ENCODE measurements at places on chromosomes 12 and 14.

DNA sequence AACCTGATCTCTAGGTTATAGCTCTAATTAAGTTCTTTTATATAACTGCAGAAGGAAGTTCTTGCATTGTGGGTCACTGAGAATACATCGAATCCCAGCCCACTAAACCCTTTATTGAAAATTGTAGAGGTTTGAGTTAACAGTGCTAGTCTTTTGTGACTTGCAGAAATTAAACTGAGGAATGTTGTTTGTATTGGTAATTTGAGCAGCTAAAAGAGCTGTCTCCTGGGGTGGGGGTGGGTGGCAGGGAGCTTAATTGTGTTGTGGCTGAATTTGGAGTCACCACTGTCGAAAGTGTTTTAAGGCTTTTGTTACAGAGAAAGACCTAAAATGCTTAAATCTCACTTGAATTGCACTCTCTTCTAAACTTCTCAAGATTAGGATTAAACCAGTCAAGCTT, 3.2 kb upstream of the COX8C start:
- no peak for DNase-seq

GRCh38 chr12:8513256-8513655, at the start of gene CLEC4D:
Gene CLEC4D, plus strand, starts transcription at chr12:8513503. Its CDS starts 230 bp downstream, at chr12:8513733.
- DNase-seq = no peak

GRCh38 chr14:67269298-67270060, 28.2 kb downstream of the PALS1 start:
- no peak for DNase-seq

- no peak for DNase-seq
Observed at GRCh38 chr12:85266356-85266755, 13.7 kb upstream of the ALX1 start.

GRCh38 chr12:6810758-6811157, 10.9 kb upstream of the GPR162 start:
- no peak for DNase-seq

DNA sequence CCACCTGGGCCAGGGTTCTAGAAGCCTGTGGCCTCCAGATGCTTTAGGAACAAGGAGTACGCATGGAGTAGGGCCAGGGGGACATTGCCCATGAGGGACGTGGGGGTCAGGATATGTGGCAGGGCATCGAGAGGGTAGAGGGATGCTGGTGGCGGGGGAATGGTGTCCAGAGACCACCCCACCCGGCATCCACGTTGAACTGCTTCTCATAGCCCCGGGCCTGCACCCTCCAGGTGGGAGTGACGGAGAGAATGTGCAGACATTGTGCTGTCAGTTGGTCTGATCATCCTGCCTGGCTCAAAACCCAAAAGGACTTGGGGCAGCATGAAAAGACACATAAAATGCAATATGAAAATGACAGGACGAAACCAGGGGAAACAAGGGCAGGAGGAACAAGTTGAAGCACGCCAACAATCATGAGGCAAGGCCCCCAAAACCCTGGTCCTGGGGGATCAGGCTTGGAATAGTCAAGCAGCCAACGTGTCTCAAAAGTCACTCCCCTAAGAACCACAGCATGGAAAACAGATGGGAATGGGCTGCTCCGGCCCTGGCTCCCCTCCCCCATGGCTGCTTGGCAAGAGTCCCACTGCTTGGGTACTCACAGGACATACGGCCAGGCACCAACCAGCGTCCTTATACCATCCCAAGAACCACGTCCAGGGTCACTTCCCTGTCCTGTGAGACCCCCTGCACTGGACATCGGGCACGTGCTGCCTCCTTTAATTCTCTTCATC, 117.9 kb downstream of the DICER1 start:
- no peak for DNase-seq

DNA sequence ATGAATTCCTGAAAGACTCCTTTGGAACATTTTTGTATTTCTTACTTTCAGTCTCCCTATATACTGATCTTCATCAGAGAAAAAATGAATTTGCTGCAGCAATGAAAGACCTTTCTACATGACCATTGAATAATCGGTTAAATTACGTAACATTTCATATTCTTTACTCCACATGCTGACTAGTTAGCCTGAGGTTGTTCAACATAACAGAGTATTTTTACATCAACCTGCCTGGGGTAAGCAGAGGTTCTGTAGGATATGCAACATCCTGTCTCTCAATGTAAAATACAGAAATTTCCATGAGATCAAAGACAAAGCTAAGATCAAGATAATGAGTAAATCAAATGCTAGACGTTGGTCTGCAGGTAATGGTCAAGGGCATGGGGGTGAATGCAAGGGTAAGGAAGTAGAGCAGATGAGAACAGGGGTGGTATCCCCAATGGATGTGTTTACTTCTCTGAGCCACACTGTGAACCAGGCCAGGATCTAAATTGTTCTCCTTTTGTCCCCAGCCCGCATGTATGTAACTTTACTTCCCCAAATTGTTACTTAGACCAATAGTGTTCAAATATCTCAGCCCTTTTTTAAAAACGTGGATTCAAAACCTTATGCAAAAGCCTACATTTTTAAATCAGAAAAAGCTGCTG, 45.4 kb downstream of the DUSP6 start:
- DNase-seq = no peak

Data from pulmonary artery endothelial cell (primary cell).